ENCODE measurements at places on chromosomes 12 and 14.
A peak's percentile ranks its signal among the peaks of the same experiment; 100 is the strongest.

- DNase-seq = no peak
Observed at GRCh38 chr12:24723759-24724158, 225.1 kb downstream of the BCAT1 start.

GRCh38 chr12:45170456-45171042 is 45.3 kb upstream of the ANO6 start:
- peak; percentile 91 for DNase-seq

DNA sequence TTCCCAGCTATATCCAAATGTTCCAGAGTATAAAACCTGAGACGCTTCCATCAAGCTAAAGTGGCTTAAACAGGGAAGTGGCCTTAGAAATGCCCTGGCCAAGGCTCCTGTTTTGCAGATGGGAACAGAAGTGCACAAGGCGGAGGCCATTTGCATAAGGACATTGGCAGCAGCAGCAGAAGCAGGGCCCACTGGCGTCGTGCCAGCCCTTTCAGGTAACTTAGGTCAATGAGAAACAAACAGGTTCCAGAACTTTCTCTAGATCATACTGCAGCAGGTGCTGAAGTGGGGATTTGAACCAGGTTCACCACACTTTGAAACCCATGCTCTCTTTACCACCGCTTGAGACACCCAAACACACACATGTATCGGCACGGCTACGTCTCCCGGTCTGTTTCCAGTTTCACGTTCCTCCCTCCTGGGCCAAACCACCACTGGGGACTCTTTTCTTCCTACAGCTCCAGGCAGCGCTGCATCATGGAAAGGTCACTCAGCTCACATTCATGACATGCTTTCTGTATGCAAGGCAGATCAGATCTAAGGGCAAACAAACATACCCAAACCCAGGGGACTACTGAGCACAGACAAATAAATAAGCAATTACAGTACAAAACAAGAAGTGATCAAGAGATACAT is 46.0 kb upstream of the PLEKHG6 start:
- DNase-seq = no peak

DNA sequence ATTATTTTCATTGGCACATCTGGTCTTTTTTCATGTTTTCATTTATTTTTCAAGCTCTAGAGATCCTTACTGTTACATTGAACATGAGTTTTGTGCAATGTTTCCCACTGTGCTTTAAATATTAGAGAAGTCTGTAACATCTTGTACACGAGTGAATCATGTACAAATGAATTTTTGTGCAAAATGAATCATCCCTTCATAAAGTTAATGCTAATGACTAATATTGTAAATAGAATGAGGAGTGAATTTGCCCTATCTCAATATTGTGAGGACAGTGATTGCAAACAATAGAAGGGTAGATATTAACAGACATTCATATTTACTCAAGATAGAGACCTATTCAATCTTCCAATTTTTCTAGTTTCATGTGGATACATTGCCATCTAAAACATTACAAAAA is 463.3 kb upstream of the FOXG1 start:
- no peak for DNase-seq

DNA sequence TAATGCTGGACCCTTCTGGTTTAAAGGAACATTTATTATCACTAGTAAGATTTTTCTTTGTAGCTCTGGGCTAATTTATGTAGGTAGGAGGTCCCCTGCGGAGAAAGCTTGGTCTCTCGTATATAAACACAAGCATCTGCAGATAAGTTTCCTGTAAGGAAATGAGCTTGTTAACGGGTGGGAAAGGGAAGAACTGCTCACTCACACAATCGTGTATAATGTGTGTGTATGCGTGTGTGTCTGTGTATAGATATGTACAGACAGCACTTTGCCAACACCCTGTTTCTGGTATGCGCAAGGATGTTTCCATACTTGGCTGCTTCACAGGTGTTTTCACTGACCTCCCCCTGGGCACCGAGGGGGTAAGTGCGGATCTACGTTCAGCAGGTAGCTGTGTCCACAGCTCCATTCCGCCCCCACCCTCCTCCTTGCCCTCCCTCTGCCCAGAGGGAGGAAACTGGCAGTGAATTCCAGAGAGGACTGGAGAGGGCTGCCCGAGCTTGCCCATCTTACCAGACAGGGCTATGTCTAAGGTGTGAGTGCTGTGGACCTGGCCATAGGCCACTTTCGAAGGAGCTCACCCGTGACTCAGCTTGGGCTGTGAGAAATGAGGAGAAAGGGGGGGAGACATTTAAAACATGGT is 65.2 kb downstream of the NINJ2 start:
- no peak for DNase-seq

- no peak for DNase-seq
Observed at GRCh38 chr12:78120866-78121560, 290.3 kb downstream of the NAV3 start.

GRCh38 chr14:82067221-82067875 is 533.7 kb upstream of the SEL1L start:
- DNase-seq = peak; percentile 32

DNA sequence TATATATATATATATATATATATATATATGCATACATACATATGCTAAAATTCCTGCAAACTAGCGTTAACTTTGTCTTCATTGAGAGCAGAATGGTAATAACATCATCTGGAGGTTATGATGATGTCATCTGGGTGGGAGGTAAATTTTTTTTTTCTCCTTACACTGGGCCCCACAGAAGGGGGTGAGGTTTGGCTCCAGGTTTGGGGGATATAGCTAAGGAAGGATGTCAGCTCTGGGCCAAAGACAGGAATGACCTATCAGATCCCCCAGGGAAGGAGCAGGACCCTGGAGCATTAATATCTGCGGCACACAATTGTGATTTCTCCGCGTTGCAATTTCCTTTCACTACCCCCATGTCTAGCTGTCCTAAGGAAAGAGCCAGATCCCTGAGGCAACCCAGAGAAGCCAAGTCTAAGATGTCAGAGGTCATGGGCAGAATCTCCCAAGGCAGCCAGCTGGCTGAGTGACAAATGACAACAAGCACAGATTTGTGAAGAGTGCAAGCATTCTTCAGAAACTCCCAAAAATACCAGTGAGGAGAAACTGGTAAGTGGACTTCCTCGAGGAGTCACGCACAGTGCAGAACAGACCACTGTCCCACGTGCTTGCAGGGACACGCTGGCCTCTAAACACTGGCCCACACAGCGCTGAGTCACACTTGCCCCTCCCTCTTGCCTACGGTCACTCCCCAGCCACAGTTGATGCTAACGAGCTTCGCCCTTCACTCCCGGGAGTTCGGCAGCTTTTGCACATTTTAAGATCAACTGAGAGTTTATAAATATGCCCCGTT is 9.9 kb downstream of the UBC start:
- DNase-seq = peak; percentile 56

- DNase-seq = no peak
Observed at GRCh38 chr14:92274055-92274454, 48.9 kb upstream of the SLC24A4 start.
